ENCODE measurements at places on chromosomes 2 and 18. TPM values are rescaled to one million over a fixed set of nuclear protein-coding genes. Genes with fewer than 3 reads are reported as not detected.

SP9 gene
- total RNA-seq, result not detected

TFPI gene
- total RNA-seq, result 239 TPM

LCT gene
- not detected for total RNA-seq

MC5R gene
- total RNA-seq, result not detected

RFX8 gene
- 3.1 TPM for total RNA-seq

CAPN14 gene
- not detected for total RNA-seq

SERPINB4 gene
- 0.14 TPM for total RNA-seq

EMILIN2 gene
- total RNA-seq, result 15.0 TPM

ABCB11 gene
- total RNA-seq, result not detected

HOXD4 gene
- total RNA-seq, result 1.4 TPM

PRSS56 gene
- not detected for total RNA-seq

SCTR gene
- not detected for total RNA-seq

GAD1 gene
- total RNA-seq, result 0.22 TPM

SERPINB3 gene
- total RNA-seq, result not detected

SAG gene
- total RNA-seq, result not detected

UGT1A3 gene
- total RNA-seq, result not detected

ACTG2 gene
- total RNA-seq, result 61.7 TPM

MYO3B gene
- under 0.01 TPM for total RNA-seq

CCDC148 gene
- total RNA-seq, result 0.86 TPM

LYPD6 gene
- 12.0 TPM for total RNA-seq

ALPI gene
- total RNA-seq, result not detected

SLC4A5 gene
- 0.29 TPM for total RNA-seq

FMNL2 gene
- total RNA-seq, result 31.9 TPM

RMDN2 gene
- 6.3 TPM for total RNA-seq

REG1B gene
- total RNA-seq, result not detected

CGREF1 gene
- total RNA-seq, result not detected

RUFY4 gene
- total RNA-seq, result not detected

LONRF2 gene
- 0.88 TPM for total RNA-seq

STARD7 gene
- total RNA-seq, result 253 TPM

GREB1 gene
- 0.29 TPM for total RNA-seq

IMPACT gene
- total RNA-seq, result 26.0 TPM

ACTR1B gene
- 69.9 TPM for total RNA-seq
